ENCODE measurements at places on chromosomes 1 and 21.

DNA sequence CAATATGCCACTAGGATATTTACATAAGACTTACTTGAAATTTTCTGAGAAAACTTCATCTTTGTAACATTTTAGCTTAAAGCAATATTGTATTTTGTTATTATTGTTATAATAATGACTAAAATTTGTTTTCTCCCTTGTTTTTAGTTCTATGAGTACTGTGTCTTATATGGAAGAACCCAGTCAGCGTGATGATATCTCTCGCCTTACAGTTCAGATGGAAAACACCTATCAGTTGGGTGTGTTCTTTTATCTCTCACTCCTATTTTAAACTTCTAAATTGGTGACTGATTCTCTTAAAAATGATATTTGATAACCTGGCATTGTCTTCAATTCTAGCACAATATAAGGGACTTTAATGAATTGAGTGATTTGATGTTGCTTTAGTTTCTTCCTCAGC, 18.0 kb downstream of the DYNLT5 start:
- no peak for DNase-seq

DNA sequence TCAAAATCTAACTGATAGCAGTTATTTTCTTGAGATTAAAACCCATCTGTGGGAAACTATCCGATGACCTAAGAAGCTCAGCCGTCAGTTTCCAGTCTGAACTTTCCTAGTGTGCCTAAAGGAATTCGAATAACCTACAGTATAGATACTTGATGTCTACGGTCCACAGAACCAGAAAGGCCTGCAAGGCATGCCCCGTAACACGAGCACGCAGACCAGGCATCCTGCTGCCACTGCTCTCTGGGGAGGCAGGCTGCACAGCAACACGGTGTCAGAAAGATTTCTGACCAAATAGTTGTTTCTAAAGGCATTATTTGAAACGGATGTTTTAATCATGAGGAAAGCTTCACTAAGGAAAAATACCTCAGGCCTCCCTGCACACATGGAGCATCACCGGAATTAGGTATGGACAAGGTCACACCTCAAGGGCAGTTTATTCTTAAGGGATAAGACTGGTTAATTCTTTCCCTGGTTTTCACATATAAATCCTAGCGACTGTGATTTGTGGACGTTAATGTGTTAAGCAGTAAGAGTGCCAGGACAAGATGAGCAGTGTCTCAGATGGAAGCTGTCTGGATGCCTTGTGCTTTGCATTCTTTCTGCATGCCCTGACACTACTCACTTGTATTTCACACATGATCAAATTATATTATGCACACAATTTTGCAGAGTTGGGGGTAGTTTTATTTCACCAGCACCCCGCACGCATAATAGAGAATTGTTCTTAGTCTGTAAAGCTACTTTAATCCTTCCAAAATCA, 49.0 kb upstream of the NADK start:
- DNase-seq: no peak

DNA sequence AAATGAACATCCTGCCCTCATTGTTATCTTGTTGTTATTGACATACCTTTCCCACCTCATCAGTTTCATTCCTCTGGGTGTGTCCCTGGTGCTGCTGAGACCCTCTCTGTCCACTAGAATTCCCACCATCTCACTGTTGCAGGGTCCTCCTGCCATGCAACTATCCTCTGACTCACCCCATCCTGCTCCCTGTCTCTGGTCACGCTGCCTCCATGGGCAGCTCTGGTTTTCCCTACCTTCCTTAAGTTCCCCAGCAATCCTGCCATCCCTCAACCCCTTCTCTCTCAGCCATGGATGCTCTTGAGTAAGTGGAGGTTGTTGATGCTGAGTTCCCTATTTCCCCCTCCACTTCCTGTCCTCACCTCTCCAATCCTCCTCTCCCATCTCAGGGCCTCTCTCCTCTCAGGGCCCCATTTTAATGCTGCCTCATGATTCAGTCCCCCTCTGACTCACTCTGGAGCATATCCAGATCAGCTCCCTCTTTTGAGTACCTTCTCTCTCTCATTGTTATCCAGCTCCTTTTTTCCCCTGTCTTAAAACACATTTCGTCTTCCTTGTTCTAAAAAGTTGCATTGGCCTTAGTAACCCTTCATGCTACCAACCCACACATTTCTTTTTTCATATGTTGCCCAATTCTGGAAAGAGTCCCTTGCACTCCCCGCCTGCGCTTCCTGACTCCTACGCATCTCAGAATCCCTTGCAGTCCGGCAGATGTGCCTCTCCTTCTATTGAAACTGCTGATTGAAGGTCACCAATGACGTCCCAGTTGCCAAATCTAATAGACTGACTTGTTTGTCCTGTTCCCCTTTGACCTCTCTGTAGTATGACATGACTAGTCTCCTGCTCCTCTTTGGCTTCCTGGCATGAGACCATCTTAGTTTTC, 92.0 kb downstream of the CNIH3 start:
- no peak for DNase-seq

- no peak for DNase-seq
Measured at GRCh38 chr1:31569596-31570173, 6.6 kb upstream of the TINAGL1 start.

GRCh38 chr1:66699213-66699612, 53.0 kb upstream of the DYNLT5 start:
- DNase-seq: no peak

DNA sequence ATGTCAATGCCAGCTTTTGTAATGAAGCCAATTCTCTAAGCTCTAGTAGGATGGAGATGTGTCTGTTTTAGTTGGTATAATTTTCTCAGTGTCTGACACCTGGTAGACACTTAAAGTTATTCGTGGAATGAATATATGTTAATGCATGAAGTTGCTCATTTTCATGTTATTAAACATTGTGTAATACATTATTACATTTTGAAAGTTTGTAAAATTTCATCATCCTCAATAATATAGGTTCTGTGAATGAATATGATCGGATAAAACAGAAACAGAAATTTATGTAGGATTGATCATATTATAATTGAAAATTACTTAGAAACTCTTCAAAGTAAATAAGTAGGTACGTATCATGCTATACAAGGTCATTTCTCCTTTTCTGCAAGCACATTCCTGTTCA, 625.3 kb downstream of the PLA2G4A start:
- no peak for DNase-seq

- DNase-seq: peak; percentile 51
Measured at GRCh38 chr1:36160949-36161485, 5.1 kb downstream of the MAP7D1 start.

GRCh38 chr1:203537806-203538464, 44.0 kb downstream of the OPTC start:
- DNase-seq: peak; percentile 10

DNA sequence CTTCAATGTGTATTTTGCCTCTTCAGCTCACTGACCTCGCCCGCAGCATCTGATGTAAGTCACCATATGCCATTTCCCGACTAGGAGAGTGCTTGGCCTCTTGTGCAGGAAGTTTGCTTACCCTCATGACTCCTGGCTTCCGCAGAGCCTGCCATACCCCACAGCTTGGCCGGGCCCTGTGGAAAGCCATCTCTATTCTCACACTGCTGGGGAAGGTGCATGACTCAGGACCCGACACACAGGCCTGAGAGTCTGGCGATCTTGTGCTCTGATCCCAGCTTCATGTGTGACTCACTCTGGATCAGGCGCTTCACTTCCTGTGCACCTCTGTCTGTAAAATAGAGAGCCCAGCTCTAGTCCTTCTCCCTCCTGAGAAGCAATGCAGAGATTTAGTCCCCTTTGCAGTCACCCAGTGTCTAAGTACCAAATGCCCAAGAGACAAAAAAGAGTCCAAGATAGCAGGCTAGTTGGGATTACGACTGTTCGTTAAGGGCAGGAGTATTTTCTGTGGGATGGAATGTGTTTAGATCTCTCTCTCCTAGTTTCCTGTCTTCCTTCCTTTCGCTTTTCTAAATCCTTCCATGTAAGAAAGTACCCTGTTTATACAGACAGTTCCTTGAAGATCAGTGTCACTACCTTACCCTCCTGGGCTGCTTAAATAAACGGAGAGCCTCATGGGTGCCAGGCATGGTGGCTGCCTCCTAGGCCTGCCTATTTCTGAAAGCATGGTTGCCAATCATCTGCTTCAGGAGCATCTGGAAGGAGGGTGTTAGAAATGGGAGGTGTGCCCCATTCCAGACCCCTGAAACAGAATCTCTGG, 62.8 kb upstream of the KIF26B start:
- peak; percentile 63 for DNase-seq

DNA sequence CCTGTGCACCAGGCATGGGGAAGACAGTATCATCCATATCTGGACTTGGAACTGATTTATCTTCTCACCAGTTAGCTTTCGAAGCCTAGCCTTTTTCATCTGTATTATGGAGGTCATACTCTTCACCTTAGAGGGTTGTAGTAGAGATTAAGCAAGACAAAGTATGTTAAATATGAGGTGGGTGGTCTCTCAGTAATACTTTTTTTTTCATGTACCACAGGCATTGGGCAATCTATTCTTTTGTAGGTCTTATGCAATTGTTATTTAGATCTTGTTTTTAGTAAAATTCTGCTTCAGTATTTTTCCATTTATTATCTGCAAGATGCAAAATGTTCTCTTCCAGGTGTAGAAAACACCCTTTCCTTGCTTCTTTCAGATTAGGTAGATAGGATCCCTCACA, 35.2 kb upstream of the OR2B11 start:
- no peak for DNase-seq

- DNase-seq: no peak
Measured at GRCh38 chr1:39759436-39759726, 11.8 kb downstream of the OXCT2 start.

DNA sequence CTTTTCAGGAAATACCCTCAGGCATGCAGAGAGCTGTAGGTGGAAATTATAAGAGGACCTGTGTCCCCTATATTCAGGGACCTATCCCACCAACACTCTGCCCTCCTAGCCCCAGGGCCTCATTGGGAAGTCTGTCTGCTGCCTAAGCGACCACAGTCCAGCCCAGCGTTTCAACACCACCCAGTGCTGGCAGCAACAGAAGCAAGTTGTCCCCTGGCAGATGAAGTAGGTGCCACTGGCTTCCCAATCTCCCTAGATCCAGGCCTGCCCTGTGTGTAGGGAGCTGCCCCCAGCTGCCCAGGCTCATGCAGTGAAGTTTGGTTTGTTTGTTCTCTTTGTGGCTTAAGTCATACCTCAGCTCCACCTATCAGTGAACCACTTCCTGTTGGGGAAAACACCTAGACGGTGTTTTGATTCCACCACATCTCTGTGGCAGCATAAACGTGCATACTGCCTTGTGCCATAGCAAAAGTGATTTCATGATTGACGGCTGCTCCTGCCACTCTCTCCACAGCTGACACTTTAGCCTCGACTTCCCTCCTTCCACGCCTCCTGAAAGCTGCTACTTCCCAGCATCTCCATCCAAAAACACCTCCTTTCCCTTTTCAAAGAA, 8.1 kb upstream of the LEFTY1 start:
- DNase-seq: peak; percentile 89

GRCh38 chr1:15443281-15443680, 5.0 kb downstream of the CTRC start:
- no peak for DNase-seq

GRCh38 chr1:207815466-207815865, 63.6 kb downstream of the CD46 start:
- DNase-seq: no peak

DNA sequence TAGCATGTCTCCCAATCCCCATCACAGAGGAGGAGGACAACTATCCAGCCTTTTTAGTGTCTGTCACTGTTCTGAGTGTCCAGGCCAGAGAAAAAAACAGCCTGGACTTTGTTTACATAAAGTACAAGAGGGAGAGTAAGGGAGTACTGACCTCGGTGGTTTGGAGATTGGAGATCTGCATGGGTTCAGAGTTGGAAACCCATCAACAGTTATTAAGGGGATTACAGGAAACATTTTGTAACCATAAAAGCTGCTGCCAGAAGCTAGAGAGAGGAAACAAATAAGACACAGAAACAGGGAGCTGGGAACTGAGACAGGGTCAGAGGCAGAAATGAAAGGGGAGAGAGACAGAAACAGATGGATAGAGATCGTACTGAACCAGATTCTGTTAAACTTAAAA, 131.5 kb upstream of the CTTNBP2NL start:
- DNase-seq: no peak

DNA sequence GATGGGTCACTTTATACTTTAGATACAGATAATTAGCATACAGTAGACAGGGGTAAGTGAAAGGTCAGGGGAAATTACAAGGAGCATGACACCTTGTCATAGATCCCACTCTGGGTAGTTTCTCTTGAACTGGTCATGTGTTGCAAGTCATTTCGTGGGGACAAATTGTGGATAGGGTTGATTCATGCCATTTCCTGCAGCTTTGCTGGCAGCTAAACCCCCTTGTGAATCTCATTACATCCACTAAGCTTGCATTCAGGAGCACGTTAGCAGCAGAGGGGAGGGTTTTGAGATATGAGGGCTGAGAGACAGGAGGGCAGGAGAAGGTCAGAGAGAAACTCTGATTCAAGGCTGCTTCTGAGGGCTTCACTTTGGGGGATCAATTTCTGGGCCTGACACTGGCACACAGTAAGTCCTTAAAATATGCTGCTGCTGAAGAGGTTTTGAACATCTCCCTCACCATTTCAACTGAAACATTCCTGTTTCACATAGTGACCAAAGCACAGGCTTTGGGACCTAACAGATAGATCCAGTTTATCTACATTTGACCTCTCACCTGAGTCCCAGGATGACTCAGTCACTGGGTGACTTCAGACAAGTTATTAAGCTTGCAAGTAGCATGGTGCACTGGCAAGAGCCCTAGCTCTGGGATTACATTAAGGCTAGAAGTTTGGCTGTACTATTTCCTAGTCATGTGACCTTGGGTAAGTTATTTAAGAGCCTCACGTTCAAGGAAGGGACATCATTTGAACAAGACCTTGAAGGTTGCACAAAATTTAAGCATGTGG, 206.0 kb upstream of the USP24 start:
- DNase-seq: peak; percentile 42

GRCh38 chr1:113074237-113074636, 1.2 kb downstream of the LRIG2 start:
- DNase-seq: no peak

GRCh38 chr1:225999912-226000337, 782 bp upstream of the SDE2 start:
- no peak for DNase-seq

DNA sequence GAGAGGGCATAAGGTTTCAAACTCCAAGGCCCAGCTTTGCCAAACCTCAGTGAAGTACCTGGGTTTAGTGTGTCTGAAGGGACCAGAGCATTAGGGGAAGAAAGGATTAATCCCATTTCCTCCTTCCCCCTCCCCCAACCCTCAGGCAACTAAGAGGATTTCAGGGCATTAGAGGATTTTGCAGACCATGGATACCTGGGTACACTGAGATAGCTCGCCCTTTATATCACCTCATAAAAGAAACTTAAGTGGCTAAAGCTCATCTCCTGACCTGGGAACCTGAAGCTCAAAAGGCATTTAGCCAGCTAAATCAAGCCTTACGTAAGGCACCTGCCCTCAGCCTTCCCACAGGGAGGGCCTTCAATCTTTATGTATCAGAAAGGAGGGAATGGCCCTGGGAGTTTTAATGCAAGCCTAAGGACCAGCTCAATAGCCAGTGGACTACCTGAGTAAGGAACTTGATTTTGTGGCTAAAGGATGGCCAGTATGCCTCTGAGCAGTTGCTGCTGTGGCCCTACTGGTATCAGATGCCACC, 26.4 kb upstream of the SMYD3 start:
- no peak for DNase-seq

Measured in HT-29 (cell line).